ENCODE measurements at places on chromosomes 2 and 18. TPM values are rescaled to one million over a fixed set of nuclear protein-coding genes. Genes with fewer than 3 reads are reported as not detected.

GRCh38 chr2:143891879-143892308 lies 628.0 kb downstream of the ZEB2 start:
- no peak overlapping the region for H3K27ac ChIP-seq
- no peaks in the 10 kb centered on the region for H3K27me3 ChIP-seq
- H3K4me1 ChIP-seq, result no peaks in the 10 kb centered on the region
- no peak for DNase-seq
- no peaks in the 10 kb centered on the region for H3K36me3 ChIP-seq
- H3K4me3 ChIP-seq, result no peak overlapping the region

- no peaks in the 10 kb centered on the region for H3K27me3 ChIP-seq
- H3K4me1 ChIP-seq, result no peaks in the 10 kb centered on the region
- DNase-seq, result no peak
- H3K36me3 ChIP-seq, result no peaks in the 10 kb centered on the region
- no peak overlapping the region for H3K27ac ChIP-seq
Observed at GRCh38 chr2:129499747-129500146, 479.7 kb upstream of the RAB6C start.

DNA sequence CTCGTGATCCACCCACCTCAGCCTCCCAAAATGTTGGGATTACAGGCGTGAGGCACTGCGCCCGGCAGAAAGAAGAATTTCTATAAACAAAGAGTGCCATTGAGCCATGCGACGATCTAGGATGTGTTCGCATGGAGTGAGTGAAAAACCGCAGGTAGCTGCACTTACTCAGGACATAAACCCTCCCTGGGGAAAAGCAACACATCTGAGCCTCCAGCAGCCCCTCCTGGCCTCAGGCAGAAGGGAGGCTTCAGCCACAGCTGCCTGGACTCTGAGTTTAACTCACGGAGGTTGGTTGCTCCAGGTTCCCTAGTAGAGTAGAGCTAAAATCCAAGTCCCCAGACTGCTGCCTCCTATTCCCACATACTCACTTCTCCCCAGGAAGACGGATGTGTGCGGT lies 11.3 kb upstream of the STK25 start:
- no peak overlapping the region for H3K27ac ChIP-seq
- no peaks in the 10 kb centered on the region for H3K36me3 ChIP-seq
- no peak for DNase-seq
- peaks cover 19% of the 10 kb centered on the region for H3K27me3 ChIP-seq
- H3K4me3 ChIP-seq, result no peak overlapping the region

DNA sequence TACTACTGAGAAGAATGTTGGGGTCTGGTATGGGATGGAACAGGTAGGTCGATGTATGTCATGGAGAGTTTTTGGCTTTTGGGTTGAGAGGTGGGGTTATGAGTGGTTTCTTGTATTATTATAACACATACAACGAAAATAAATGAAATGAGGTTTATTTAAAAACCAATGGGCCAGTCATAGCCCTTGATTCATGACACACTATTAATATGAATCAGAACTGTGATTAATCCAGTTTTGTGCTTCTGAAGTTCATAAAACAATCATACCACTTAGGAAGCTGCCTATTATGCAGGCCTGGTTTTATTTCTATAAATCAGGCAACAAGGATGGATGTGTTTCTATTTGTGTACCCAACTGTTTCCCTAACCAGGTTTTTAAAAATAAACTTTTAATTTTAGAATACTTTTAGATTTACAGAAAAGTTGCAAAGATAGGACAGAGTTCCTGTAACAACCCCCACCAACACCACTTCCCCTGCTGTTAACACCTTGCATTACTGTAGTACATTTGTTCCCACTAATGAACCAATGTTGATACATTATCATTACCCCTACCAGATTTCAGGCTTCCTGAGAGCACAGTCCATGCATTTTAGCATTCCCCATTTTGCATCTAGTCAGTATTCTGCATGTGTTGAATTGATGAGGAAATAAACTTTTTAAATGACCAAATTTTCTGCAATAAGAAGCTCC lies 37.5 kb upstream of the NCOA1 start:
- DNase-seq, result no peak
- no peak overlapping the region for H3K27ac ChIP-seq
- H3K4me3 ChIP-seq, result no peak overlapping the region
- H3K27me3 ChIP-seq, result no peaks in the 10 kb centered on the region

- no peaks in the 10 kb centered on the region for H3K36me3 ChIP-seq
- no peak for DNase-seq
- no peak overlapping the region for H3K27ac ChIP-seq
- H3K4me1 ChIP-seq, result no peaks in the 10 kb centered on the region
- no peak overlapping the region for H3K4me3 ChIP-seq
- H3K27me3 ChIP-seq, result no peaks in the 10 kb centered on the region
Observed at GRCh38 chr2:7913974-7914373, 767.9 kb upstream of the ID2 start.

The ZNF638 gene
- total RNA-seq, result 227 TPM

The EPB41L5 gene
- 14.0 TPM for total RNA-seq

The DAPL1 gene
- not detected for total RNA-seq
